ENCODE measurements at places on chromosomes 2 and 18.
A peak's percentile ranks its signal among the peaks of the same experiment; 100 is the strongest.

GRCh38 chr2:219352448-219353023 is 20.0 kb upstream of the RESP18 start:
- peak; percentile 64 for DNase-seq

GRCh38 chr2:224894356-224894755 is 147.9 kb downstream of the DOCK10 start:
- no peak for DNase-seq

GRCh38 chr2:15939854-15940660 is at the start of gene MYCN:
Gene MYCN (plus strand): TSS chr2:15940550. CDS start chr2:15942065, 1,515 bp downstream.
- DNase-seq = peak; percentile 56

DNA sequence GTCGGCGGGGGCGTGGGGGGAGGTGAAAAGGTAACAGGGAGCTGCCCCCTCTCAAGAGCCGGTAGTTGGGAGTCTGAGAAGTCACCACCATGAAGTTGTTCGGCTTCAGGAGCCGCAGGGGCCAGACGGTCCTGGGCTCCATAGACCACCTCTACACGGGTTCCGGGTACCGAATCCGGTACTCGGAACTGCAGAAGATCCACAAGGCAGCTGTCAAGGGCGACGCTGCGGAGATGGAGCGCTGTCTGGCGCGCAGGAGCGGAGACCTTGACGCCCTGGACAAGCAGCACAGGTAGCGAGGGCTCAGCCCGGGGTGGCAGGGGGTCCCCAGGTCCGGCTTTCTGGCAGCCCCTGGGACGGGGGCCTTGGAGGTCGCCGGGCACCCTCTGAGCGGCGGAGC is 47.1 kb upstream of the ZNF519 start:
- DNase-seq = no peak

Data from activated naive CD4-positive, alpha-beta T cell treated with anti-CD3 and anti-CD28 coated beads, Interleukin-2, amount 50 U/mL, for 16 hours (primary cell).